Stimulated activated CD4-positive, alpha-beta T cell treated with anti-CD3 and anti-CD28 coated beads, Interleukin-4, amount 100 ng/mL, for 48 hours (primary cell): ENCODE measurements at places on chromosomes 2 and 18.

- DNase-seq, result no peak
Measured at GRCh38 chr2:43169099-43169945, 57.1 kb downstream of the ZFP36L2 start.

GRCh38 chr2:190090148-190090547 is 27.6 kb upstream of the MSTN start:
- DNase-seq, result no peak

DNA sequence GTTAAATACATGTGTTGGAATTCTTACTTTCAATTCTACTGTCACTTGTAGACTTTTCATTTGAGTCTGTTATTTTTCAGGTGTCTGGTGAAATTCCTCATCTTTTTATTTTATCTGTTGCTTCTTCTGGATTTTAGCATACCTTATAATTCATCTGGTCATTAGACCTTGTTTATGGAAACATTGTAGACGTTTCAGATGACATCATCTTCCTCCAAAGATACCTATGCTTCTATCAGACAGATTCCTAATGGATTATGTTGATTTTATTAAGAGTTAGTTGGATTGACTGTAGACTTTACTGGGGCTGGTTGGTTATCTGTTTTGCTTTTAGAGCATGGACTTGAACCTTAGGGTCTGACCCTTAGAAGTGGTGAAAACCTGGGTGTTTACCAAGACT is 15.3 kb upstream of the MFSD2B start:
- DNase-seq, result no peak

DNA sequence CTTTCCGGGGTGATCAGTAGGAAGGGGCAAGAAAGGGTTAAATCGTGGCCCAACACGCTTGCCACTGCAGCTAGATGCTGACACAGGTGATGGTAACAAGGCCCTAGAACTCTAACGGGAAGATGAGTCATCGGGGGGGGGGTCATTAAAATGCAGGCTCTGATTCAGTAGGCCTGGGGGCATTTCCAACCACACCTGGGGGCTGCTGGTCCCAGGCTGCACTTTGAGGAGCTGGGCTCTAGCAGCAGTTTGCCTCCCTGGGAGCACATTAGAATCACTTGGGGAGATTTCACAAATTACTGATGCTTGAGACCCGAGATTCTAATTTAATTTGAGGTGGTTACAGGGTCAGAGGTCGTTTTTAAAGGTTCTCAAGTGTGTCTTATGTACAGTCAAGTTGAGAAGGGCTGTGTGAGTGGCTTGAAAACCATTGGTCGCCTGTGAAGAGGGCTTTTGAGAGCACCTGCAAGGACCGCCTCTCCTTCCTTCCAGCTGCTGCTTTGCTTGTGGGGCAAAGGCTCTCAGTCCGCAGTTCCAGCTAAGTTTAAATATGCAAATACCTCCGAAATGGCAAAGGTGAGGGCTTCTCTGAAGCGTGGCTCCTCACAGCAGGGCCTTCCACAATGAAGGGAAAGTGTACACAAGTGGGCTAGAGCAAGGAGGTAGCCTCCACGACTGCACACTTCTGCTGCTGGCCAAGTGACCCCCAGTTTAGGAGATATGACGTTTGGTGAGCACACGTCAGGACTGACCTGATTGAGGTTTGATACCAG is 128.0 kb upstream of the MSH6 start:
- no peak for DNase-seq

- DNase-seq, result peak; percentile 65
Measured at GRCh38 chr2:74515981-74516633, 1.9 kb downstream of the TLX2 start.

GRCh38 chr2:24209389-24210105 is 34.7 kb downstream of the FAM228A start:
- no peak for DNase-seq

DNA sequence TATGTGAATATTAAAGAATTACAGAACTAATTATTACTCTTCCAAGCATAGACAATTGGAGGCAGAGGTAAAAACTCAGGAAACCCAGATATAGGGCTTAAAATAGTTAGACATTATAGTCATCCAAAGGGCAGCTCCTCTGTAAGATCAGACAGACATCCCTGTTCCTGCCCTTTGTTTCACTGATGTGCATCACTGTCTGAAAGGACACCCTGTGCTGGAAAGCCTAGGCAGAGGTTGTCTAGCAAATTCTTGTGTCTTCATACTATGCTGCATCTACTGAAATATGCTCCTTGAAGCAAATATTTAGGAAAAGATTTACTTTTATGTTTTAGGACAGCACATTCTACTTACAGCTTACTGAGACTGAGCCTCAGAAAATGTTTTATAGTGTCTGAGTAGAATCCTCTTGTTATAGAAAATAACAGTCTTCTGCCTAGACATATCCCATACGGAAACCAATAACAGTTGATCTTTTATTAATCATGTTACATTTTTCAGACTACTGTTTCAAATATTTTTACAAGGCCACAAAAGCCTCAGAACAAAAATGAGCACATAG is 977.3 kb upstream of the CDH2 start:
- DNase-seq, result no peak

- DNase-seq, result no peak
Measured at GRCh38 chr18:76461148-76461547, 33.9 kb downstream of the ZNF516 start.

GRCh38 chr2:168137510-168138180 is 109.8 kb downstream of the STK39 start:
- no peak for DNase-seq

GRCh38 chr2:157055660-157056199 is 201.8 kb upstream of the GALNT5 start:
- no peak for DNase-seq

DNA sequence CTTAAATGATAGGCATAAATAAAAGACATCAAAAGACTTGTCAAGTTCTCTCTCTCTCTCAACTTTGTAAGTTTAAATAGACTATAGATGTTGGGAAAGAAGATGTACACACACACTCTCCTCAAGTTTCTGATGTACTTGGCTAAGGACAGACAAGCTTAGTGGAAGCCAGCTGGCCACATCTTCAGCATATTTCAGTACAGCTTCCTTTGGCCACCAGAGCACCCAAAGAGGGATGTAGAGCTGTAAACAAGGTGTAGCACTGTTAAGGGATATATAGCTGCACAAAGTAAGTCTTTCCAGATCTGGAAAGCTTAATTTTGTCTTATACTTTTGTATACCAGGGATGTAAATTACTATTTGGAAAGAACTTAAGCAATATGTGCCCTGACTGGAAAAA is 64.3 kb upstream of the MSTN start:
- DNase-seq, result no peak

- no peak for DNase-seq
Measured at GRCh38 chr2:50514901-50515300, 517.0 kb downstream of the NRXN1 start.

DNA sequence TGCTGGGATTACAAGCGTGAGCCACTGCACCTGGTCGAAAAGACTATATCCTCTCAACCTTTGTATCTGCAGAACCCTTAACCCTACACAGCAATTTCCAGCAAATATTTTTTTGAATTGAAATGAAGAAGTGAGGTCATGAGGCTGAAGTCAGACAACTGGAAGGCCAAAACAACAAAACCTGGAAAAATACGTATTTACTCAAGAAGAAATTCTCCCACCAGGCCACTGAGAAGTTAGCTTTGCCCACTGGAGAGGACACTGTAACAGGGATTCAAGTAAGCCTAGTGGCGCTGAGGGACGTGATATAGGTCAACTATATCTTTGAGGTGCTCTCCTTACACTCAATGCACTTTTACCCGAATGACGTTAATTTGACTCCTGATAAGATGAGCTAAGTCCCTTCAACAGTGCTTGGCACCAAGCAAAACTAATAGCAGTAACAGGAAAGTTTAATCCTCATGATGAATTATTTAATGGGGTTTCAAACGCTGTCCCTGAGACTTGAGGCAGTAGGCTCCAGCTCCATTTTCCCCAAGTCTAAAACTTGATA is 1.9 kb downstream of the HDLBP start:
- DNase-seq, result no peak

DNA sequence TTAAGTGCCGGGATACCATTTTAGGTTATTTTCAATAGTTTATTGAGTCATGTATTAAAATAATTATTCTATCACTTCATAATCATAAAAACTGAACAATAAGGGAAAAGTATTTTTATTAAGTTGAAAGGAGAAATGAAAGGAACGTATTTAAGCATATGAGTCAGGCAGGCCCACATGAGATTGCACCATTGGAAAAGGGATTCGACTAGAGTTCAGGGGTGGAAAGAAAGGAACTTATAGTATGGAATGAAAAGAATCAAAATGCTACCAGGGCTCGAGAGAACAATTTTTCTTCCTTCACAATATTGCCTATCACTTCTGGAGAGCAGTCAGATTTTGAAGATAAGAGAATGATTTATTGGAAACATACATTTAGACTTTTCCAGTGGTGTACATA is 516.5 kb upstream of the NETO1 start:
- DNase-seq, result no peak

- DNase-seq, result no peak
Measured at GRCh38 chr18:3179430-3180089, 40.2 kb downstream of the MYOM1 start.

- no peak for DNase-seq
Measured at GRCh38 chr2:74328074-74328473, 15.1 kb downstream of the SLC4A5 start.

- no peak for DNase-seq
Measured at GRCh38 chr2:152037743-152038435, 61.0 kb downstream of the CACNB4 start.

DNA sequence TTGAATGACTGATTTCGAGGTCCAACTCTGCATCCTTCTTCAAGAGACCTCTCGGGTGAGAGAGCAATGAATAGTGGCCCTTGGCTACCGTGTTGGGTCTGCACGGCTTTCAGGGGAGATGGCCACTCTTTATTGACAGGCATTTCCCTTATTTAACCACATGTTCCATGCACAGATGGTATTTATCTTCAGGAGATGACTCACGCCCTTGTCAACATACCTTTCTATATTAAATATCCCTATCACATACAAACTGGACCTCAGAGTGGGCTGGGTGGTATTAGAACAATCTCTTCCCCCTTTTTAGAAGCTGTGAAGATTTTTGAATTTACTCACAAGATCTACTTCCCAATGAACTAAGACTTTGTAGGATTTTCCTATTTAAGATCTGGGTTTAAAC is 109.6 kb upstream of the CDC42EP3 start:
- no peak for DNase-seq

GRCh38 chr18:61535401-61535800 is 202.2 kb downstream of the CDH20 start:
- DNase-seq, result no peak

GRCh38 chr2:176656038-176656775 is 387.0 kb downstream of the MTX2 start:
- no peak for DNase-seq
